ENCODE measurements at places on chromosomes 1 and 21. TPM values are rescaled to one million over a fixed set of nuclear protein-coding genes. Genes with fewer than 3 reads are reported as not detected.

GRCh38 chr1:27887215-27888021 lies 15.1 kb downstream of the THEMIS2 start:
- no peak for DNase-seq
- no peaks in the 10 kb centered on the region for H3K27me3 ChIP-seq
- peaks cover 15% of the 10 kb centered on the region for H3K36me3 ChIP-seq
- H3K4me3 ChIP-seq = no peak overlapping the region
- no peak overlapping the region for H3K27ac ChIP-seq

- no peaks in the 10 kb centered on the region for H3K36me3 ChIP-seq
- H3K4me3 ChIP-seq = no peak overlapping the region
- H3K4me1 ChIP-seq = no peaks in the 10 kb centered on the region
- no peak overlapping the region for H3K27ac ChIP-seq
Measured at GRCh38 chr1:193674292-193674944, 488.0 kb upstream of the B3GALT2 start.

Gene C1orf53
- 2.1 TPM for total RNA-seq

DNA sequence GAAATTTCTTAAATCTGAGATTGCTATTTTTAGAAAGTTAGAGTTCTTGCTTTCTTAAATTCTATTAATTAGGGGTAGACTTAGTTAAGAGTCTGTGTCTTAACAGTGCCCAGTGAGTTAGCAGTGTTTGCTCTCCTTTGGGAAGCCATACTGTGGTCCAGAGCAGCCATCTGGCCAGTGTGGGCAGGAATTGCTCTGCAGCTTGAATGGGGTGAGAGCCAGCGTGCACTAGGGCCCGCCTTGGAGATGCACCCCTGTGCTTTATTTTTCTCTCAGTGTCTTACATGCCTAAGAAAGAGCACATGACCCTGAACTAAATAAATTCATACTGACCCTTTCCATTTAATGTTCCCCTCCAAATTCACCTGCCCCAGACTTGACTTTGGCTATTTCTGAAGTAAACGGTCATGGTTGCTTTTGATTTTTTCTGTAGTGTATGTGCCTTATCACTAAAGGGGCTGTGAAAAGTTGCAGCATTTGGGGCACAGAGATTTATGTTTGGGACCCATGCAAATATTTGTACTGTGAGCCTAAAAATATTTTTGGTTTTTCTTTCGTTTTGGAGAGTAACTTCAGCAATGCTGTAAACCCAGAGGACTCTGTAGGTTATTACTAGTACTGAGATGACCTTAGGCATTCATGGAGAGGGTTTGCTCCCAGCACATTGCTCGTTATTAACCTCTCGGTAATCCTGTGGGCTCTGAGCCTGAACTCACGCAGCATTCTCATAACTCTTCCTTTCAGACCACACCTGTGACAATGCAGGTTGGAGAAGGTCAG lies 21.3 kb upstream of the KCNQ4 start:
- H3K4me1 ChIP-seq = peaks cover 12% of the 10 kb centered on the region
- no peak overlapping the region for H3K4me3 ChIP-seq
- no peak for DNase-seq
- no peak overlapping the region for H3K27ac ChIP-seq

Gene EDN2
- not detected for total RNA-seq

DNA sequence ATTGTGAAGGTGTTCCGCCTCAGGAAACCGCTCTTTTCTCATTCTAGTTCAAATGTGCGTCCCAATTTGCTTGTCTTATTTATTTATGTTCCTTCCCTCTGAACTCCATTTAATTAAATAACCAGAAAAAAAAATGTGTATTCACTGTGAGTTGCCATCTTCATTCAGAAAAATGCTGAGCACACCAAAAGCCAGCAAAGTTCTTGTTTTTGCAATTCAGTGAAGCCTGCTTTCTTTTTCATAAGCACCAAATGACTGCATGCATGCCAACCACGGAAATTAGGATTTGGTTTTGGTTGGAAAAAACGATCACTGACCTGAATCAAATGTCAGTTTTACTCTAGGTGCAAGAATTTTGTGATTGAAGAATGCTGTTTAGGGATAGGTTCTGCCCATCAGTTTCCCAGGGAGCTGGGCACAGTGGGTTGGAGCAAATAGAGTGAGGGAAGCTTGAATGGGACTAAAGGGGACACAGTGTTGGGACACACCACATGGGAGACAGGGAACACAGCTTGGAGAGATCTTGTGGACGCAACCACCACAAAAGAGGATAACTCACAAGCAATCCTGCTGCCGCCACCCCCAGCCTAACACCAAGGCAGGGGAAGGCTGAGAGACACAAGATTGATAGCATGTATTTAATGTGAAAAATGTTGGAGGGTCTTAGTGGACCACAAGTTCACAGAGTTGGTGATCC lies 183.4 kb upstream of the GALNT2 start:
- H3K4me3 ChIP-seq = no peak overlapping the region
- H3K4me1 ChIP-seq = peaks cover 18% of the 10 kb centered on the region
- DNase-seq = peak; percentile 56
- peaks cover 18% of the 10 kb centered on the region for H3K27me3 ChIP-seq
- no peaks in the 10 kb centered on the region for H3K36me3 ChIP-seq

GRCh38 chr1:116329524-116330341 lies 43.3 kb upstream of the ATP1A1 start:
- H3K4me1 ChIP-seq = peaks cover 25% of the 10 kb centered on the region
- no peak for DNase-seq
- no peaks in the 10 kb centered on the region for H3K36me3 ChIP-seq
- H3K4me3 ChIP-seq = no peak overlapping the region
- peaks cover 7% of the 10 kb centered on the region for H3K27me3 ChIP-seq

Gene STUM
- 0.35 TPM for total RNA-seq

Gene S100A7
- not detected for total RNA-seq

Gene A3GALT2
- total RNA-seq = 0.35 TPM

GRCh38 chr21:41753006-41753898 lies 13.6 kb downstream of the RIPK4 start:
- H3K36me3 ChIP-seq = peaks cover 1% of the 10 kb centered on the region
- no peaks in the 10 kb centered on the region for H3K27me3 ChIP-seq
- H3K4me1 ChIP-seq = peaks cover 34% of the 10 kb centered on the region
- no peak overlapping the region for H3K27ac ChIP-seq
- DNase-seq = no peak

- H3K4me3 ChIP-seq = no peak overlapping the region
- no peaks in the 10 kb centered on the region for H3K27me3 ChIP-seq
- H3K4me1 ChIP-seq = no peaks in the 10 kb centered on the region
Measured at GRCh38 chr1:13956393-13956792, 256.4 kb downstream of the PRDM2 start.

- H3K4me3 ChIP-seq = no peak overlapping the region
- H3K36me3 ChIP-seq = no peaks in the 10 kb centered on the region
- no peaks in the 10 kb centered on the region for H3K27me3 ChIP-seq
- H3K27ac ChIP-seq = peak overlapping the region; percentile 15
- peaks cover 28% of the 10 kb centered on the region for H3K4me1 ChIP-seq
- DNase-seq = no peak
Measured at GRCh38 chr1:94983171-94983739, 56.3 kb upstream of the CNN3 start.

Gene SLC16A4
- 26.3 TPM for total RNA-seq

DNA sequence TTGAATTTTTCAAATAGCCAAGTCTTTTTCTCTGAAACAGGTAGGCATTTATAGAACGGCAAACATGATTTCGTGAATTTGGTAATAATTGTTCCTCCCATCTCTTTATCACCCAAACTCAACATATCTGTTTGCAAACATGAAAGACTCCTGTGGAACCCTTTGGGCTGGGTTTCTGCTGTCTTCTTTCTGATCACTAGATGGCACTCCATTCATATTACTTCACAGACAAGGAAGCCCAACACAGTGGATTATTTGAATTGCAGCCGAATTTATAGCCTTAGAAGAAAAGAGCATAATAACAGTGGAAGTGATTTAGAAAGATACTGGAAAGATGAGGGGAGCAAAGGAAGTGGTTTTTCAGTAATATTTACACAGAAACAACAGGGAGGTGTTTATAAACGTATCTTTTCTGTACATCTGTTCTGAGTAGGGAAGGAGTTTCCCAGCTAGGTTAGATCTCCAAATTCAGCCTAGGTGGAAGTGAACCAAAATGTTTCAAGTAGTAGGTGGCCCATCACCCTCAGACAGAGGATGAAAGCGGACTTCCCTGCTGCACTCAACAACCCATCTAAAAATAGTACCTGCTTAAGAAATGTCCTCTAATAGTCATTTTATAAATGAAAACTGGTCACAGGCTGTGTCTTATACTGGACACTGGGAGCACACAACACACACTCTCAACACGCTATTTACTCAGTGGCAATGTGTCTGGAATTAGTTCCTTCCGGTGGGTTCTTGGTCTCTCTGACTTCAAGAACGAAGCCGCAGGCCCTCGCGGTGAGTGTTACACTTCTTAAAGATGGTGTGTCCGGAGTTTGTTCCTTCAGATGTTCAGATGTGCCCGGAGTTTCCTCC lies 67.6 kb downstream of the MAP3K21 start:
- H3K27me3 ChIP-seq = peaks cover 22% of the 10 kb centered on the region
- no peak overlapping the region for H3K4me3 ChIP-seq
- DNase-seq = no peak

GRCh38 chr21:33109574-33110339 lies 39.8 kb downstream of the OLIG1 start:
- H3K27ac ChIP-seq = no peak overlapping the region
- no peaks in the 10 kb centered on the region for H3K4me1 ChIP-seq
- peaks cover 68% of the 10 kb centered on the region for H3K27me3 ChIP-seq
- no peaks in the 10 kb centered on the region for H3K36me3 ChIP-seq

Gene NPHS2
- not detected for total RNA-seq

DNA sequence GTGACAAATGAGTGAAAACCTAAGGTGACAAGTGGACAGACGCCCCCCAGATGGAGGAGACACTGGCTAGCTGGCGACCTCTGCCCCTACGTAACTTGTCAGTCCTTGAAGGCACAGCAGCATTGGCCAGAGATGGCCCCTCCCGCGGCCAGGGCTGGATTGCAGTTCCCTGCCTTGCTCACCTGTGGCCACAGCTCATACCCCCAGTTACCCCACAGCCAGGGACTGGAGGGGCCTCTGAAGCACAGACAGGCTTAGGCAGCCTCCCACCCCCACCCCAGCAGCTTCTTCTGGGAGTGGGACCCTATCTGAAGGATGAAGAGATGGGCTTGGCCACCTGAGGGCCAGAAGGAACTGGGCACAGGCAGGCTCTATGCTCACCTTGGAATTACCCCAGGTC lies 3.7 kb downstream of the HES3 start:
- H3K36me3 ChIP-seq = no peaks in the 10 kb centered on the region
- peaks cover 42% of the 10 kb centered on the region for H3K27me3 ChIP-seq
- no peak overlapping the region for H3K27ac ChIP-seq
- no peak overlapping the region for H3K4me3 ChIP-seq
- H3K4me1 ChIP-seq = peaks cover 11% of the 10 kb centered on the region
